ENCODE measurements at places on chromosomes 11 and 22. TPM values are rescaled to one million over a fixed set of nuclear protein-coding genes. Genes with fewer than 3 reads are reported as not detected.

GRCh38 chr11:124837491-124837856, 27.8 kb upstream of the ROBO3 start:
- no peak for DNase-seq

- DNase-seq, result no peak
Observed at GRCh38 chr22:48724899-48725298, 1102.8 kb downstream of the BRD1 start.

GRCh38 chr11:69484427-69485259, 3.2 kb downstream of the LINC01488 start:
- DNase-seq, result no peak

DNA sequence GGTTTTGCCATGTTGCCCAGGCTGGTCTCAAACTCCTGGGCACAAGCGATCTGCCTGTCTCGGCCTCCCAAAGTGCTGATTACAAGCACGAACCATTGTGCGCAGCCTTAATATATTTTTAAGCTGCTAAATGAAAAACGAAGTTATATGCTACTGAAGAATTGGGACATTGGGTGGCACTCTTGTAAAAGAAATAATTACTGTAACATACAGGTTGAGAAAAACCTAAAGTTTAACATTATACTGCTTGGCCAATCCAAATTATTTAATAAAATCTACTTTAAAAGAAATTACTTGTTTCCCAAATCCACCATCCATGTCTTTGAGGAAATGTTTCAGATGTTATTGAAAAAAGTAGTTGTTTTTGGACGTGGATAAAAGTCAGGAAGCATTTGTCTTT, 37.9 kb upstream of the ARHGAP32 start:
- no peak for DNase-seq

Gene JHY
- 4.9 TPM for total RNA-seq

Data from thoracic aorta (tissue), 2 donors.